ENCODE measurements at places on chromosomes 12 and 14.

- DNase-seq = no peak
Measured at GRCh38 chr12:127487031-127487430, 779.9 kb upstream of the TMEM132C start.

DNA sequence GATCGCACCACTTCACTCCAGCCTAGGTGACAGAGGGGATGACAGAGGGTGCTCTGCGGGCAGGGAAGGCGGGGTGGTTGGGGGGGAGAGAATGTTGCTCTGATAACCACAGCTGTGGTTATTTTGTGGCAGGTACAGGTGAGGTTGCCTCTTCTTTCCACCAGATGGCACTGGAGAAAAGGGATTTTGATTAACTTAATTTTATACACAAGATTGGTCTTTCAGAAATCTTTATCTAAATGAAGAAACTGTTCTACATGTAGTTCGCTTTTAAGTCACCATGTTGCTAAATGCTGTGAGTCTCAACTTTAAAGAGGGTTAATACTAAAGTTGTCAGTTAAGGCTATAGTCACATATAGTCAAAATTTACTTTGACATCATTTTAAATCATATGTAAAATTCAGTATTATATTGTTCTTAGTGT lies 25.7 kb downstream of the FGF23 start:
- no peak for DNase-seq

DNA sequence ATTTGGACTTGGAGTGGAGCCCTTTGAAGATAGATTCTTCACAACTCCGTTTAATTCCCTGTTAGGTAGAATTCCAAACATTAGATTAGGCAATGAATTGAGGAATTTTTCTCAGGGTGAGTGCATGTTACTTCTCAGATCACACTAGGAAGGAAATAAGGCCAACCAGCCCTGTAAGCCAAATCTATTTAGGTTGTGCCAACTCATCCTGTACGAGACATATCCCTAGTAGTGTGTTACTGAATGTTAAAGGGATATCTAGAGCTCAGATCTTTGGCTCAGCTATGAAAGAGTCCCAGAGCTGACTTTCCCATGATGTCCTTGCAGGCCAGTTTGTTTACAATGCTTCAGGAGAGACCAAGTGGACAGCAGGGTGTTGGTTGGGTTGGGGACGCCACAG lies 45.6 kb downstream of the GPHB5 start:
- DNase-seq = no peak

GRCh38 chr12:69608114-69608513 lies 2.6 kb downstream of the LRRC10 start:
- DNase-seq = no peak

- no peak for DNase-seq
Measured at GRCh38 chr12:105256921-105257320, 20.9 kb upstream of the APPL2 start.

GRCh38 chr12:120321382-120322202 lies 6.0 kb downstream of the PLA2G1B start:
- no peak for DNase-seq

DNA sequence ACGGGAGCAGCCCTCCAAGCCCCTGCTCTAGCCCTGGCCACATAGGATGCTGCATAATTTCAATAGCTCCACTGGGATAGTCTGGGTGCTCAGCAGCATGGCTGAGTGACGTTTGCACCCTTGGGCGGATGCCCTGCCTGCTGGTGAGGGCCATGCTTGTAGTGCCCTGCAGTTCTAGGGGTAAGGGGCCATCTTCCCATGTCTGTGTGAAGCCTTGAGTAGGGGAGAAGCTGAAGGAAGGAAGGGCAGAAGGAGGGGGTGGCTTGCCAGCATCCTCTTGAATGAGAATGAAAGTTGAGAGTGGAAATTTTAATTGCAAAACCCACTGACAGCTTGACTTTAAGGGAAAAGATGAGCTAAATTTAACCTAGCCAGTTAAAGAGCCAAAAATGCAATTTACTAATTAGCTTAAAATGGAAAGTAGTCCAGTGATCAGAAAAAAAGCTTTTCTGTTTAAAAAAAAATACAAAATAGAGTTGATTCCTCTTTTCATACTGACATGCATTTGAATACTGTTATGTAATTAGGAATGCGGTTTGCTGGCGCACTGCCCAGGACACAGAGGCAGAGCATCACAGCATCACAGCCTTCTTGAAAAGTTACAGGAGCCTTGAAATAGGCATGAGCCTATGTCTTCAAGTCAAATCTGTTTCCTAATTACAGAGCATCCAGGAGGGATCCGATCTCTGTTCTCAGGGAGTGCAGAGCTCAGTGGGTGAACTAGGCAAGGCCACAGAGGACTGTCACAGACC lies 18.5 kb upstream of the EML1 start:
- DNase-seq = no peak

DNA sequence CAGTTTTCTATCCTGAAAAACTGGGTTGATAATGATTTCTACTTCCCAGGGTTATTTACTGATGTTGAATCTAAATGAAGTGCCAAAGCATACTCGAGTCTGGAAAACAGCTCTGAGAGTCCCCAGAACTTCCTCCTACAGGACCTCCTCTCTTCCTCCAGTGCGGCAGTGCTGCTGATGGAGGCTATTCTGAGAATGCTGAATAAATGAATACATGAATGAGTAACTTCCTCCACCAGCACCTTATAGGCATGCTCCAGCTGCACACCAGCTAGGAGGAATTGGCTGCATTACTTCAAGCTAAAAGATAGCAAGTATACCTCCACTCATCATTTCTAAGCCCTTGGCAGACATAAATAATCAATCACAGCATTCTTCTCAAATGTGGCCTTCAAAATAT lies 448.8 kb upstream of the CCDC196 start:
- DNase-seq = no peak

DNA sequence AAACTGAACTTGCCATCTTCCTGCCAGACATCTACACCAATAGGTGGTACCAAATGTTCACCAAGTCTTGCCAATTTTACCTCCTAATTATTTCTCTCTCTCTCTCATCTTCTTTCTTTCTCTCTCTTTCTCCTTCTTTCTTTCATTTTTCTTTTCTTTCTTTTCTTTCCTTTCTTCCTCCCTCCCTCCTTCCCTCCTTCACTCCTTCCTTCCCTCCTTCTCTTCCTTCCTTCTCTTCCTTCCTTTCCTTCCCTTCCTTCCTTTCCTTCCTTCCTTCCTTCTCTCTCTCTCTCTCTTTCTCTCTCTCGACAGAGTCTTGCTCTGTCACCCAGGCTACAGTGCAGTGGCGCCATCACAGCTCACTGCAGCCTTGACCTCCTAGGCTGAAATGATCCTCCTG lies 55.4 kb upstream of the PSMA6 start:
- DNase-seq = no peak

- DNase-seq = peak; percentile 12
Measured at GRCh38 chr14:68232300-68233055, 412.9 kb downstream of the RAD51B start.

Measured in GM18507 (cell line).